ENCODE measurements at places on chromosomes 4 and X. TPM values are rescaled to one million over a fixed set of nuclear protein-coding genes. Genes with fewer than 3 reads are reported as not detected.

GRCh38 chrX:133563705-133564104 is 148.4 kb upstream of the GPC4 start:
- no peak overlapping the region for H3K4me3 ChIP-seq
- DNase-seq = no peak
- H3K27ac ChIP-seq = no peak overlapping the region
- no peaks in the 10 kb centered on the region for H3K36me3 ChIP-seq
- H3K4me1 ChIP-seq = no peaks in the 10 kb centered on the region

DNA sequence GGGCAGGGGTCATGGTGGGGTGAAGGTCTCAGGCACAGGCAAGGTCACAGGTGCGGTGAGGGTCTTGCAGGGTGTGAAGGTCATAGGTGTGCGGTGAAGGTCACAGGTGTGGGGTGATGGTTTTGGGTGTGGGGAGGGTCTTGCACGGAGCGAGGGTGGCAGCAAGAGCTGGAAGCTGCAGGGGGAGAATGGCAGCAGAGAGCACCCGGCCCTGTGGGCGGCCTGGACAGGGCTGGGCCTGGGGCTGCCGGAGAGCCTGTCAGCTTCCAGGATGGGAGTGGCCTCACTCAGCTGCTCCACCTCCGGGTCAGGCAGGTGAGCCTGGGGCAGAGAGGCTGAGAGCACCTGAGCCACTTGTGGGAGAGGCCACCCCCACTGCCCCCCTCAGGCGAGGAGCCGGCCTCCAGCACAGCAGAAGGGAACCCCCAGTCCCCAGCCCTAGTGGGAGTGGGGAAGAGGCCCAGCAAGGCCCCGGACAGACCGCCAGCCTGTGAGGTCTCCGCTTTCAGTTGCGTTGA is 1.5 kb downstream of the MSANTD1 start:
- H3K27ac ChIP-seq = no peak overlapping the region
- H3K4me1 ChIP-seq = no peaks in the 10 kb centered on the region
- H3K4me3 ChIP-seq = no peak overlapping the region
- no peaks in the 10 kb centered on the region for H3K27me3 ChIP-seq

DNA sequence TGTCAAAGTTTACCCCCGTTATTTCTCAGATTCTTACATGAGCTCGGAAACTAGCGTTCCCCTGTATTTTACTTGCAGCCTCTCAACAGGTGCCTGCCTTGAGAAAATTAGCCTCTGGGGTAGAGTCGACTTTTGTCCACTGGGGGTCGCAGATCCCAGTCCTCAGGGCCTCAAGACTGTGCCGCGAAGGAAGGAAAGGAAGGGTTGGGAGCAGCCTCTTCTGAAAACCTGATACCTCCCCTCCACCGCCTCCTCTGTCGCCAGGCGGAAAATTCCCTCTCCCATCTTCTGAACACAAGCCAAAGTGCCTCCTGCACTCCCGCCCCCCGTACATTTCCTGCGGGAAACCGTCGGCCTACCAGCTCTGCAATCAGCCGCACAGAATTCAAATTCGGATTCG is 44.4 kb upstream of the TMSB15B start:
- no peaks in the 10 kb centered on the region for H3K27me3 ChIP-seq
- H3K27ac ChIP-seq = no peak overlapping the region
- peak; percentile 70 for DNase-seq
- H3K4me1 ChIP-seq = no peaks in the 10 kb centered on the region
- peak overlapping the region; percentile 64 for H3K4me3 ChIP-seq
- no peaks in the 10 kb centered on the region for H3K36me3 ChIP-seq

GRCh38 chr4:137681081-137681480 is 148.8 kb upstream of the PCDH18 start:
- H3K4me1 ChIP-seq = no peaks in the 10 kb centered on the region
- H3K27me3 ChIP-seq = no peaks in the 10 kb centered on the region
- H3K27ac ChIP-seq = no peak overlapping the region
- H3K36me3 ChIP-seq = no peaks in the 10 kb centered on the region

PTCHD1 gene
- 1.6 TPM for total RNA-seq

ASMT gene
- 0.37 TPM for total RNA-seq

HSPA4L gene
- total RNA-seq = 53.1 TPM

FAM193A gene
- 92.4 TPM for total RNA-seq

All from testis (tissue), 5 donors.